Brain pericyte (primary cell): ENCODE measurements at places on chromosomes 2 and 18.

DNA sequence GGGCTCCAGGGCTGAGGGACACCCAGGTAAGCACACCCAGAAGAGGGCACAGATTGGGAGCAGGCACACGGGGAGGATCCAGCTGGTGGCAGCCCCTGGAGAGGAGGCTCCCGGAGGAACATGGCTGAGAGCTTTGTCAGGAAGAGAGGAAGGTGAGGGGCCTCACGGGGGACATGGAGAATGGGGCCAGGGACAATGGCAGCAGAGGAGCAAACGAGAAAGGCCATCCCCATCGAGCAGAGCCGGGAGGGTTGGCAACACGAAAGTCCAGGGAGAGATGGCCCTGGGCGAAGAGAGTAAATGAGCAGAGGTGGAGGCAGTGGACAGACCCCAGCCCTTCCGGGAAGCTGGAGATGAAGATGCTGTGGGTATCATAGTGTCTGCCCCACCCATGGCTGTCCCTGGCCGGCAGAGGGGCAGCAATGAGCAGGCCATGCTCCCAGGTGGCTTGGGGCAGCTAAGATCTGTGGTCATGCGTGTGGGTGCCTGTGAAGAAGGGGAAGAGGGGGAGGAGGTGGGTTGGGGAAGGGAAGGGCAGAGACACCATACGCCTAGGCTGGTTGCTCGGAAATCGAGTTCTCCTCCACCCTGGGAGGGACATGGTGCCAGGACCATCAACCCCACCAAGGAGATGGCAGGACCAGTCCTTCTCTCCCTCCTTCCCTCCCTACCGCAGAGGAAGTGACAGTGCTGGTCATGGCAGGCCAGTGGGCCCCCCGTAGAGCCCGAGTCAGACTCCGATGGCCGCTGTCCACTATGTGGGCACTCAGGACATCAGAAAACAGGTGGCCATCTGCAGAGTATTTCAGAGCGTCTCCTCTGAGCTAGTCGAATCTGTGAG, 191.7 kb downstream of the NDUFA10 start:
- no peak for DNase-seq

- no peak for DNase-seq
These were observed 61.1 kb downstream of the XRCC5 start for GRCh38 chr2:216170076-216170763.

- no peak for DNase-seq
These were observed 16.6 kb downstream of the SNORC start for GRCh38 chr2:232886632-232887031.

DNA sequence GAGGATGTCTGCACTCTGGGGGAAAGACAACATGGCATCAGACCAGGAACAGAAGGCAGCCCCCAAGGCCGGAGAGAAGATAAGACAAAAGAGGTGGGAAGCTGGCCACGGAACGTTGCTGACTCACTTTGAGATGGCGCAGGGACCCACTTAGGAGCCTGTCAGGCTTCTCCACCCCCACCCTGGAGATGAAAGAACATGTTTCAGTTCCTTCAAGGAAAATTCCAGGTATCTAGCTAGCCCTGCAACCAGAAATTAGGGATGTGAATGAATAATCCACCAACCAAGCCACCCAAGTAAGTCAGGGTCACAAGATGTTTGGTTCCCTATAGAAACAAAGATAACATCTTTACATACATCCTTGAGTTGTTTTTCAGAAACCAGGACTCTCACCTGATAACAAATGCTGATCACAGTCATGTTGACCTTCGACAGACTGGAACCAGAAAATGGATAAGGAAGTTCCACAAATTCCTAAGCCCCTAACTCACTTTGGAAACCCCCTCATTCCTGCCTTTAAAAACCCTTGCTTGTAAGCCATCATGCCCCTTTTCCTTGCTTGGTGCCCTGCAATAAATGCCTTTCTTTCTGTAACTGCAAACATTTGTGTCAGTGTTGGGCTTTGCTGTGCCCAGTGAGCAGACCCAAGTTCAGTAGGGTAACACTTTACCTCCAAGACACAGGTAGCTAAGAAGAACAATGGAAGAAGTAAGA, 31.9 kb downstream of the PSTPIP2 start:
- no peak for DNase-seq

DNA sequence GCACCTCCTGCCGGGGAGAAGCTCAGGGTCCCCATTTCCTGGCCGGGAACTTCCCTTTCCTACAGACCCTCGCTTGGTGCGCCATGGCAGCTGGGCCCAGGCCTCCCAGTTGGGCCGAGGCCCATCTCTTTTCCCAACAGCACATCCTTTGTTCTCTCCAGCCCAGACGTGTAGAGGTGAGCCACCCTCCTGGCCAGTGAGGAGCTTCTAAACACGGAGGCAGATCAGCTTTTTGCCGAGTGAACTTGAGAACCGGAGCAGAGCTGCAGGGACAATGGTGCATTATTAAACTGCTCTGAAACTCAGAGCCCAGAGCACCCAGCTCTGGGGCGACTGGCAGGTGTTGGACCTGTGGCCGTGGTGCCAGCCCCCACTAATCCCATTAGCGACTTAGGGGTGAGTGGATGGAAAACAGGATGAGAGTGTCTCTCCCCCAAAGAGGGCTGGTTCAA, 25.4 kb downstream of the SH3BP4 start:
- no peak for DNase-seq

- DNase-seq, result peak; percentile 46
These were observed 6.0 kb upstream of the SLC35F6 start for GRCh38 chr2:26757873-26758789.

DNA sequence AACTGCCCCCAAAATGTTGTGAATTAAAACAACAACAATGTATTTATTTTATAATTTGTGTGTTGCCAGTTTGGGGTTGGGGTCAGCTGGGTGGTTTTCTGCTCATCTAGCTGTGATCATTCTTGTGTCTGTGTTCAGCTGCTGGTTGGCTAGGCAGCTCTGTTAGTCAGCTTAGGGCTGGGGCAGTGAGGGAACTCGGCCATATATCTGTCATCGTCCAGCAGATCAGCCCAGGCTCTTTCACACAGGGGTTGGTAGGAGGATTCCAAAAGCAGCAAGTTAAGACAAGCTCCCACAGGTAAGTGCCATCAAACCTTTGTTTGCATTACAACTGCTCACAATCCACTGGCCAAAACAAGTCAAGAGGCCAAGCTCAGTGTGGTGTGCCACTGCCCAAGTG, 121.5 kb downstream of the LPIN1 start:
- DNase-seq, result no peak

GRCh38 chr18:47683774-47684173, 246.7 kb downstream of the SMAD2 start:
- no peak for DNase-seq

DNA sequence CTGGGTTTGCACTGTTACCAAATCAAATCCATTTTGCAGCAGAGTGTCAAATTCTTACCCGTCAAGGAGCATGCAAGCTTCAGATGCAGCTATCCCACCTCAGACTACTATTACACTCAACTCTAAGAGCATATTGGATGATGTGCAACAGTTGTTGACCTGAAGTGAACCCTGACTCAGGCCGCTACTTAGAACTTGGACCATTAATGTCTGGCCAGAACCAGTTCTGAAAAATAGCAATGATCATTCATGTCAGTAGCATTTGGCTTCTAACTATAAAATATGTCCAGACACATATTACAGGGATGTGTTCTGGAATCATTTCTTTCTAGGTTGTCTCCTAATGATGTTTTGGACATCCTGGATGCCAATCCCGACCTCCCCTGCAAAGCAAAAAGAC, 135.5 kb upstream of the PKDCC start:
- DNase-seq, result no peak

DNA sequence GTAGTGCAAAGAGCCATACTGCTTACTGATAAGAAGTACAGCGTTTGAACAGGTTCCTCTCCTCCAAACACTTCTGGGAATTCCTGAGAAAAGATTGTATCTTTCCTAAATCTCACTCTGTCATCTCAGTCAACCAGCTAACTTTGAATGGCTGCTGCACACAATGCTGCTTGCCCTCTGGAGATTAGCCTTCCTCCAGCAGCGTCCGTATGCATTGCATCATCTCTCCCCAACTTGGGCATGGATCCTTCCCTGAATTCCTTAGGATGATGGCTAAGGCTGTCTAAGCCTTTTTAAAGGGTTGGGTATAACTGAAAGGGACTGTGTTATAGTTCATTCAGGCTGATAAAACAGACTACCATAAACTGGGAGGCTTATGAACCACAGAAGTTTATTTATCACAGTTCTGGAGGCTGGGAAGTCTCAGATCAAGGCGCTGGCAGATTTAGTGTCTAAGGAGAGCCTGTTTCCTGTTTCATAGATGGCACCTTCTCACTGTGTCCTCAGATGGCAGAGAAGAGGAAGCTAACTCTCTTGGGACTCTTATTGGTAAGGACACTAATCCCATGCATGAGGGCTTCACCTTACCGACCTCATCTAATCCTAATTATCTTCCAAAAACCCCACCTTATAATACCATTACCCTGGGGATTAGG, 105.3 kb downstream of the PAX3 start:
- no peak for DNase-seq

GRCh38 chr2:217260441-217261115, 400.7 kb upstream of the TNP1 start:
- DNase-seq, result no peak

DNA sequence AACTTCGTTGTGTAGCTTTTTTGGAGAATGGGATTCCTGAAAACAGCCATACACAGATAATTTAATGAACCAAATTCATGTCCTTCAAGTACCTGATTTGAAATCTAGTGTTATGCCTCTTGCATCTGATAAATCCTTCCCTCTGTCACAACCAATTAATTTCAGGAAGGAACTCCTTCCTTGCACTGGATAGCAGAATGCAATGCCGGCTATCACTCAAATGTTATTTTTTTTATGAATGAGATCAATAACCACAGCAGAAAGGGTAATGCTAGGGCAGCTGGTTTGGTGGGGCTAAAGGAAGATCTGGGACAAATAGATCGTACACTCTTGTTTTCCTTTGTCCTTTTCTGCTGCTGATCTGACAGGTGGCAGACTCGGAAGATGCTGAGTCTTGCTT, 899.5 kb upstream of the GYPC start:
- no peak for DNase-seq

- no peak for DNase-seq
These were observed 7.4 kb downstream of the SP9 start for GRCh38 chr2:174341995-174342685.

GRCh38 chr2:135512099-135512498, 18.9 kb downstream of the ZRANB3 start:
- no peak for DNase-seq

DNA sequence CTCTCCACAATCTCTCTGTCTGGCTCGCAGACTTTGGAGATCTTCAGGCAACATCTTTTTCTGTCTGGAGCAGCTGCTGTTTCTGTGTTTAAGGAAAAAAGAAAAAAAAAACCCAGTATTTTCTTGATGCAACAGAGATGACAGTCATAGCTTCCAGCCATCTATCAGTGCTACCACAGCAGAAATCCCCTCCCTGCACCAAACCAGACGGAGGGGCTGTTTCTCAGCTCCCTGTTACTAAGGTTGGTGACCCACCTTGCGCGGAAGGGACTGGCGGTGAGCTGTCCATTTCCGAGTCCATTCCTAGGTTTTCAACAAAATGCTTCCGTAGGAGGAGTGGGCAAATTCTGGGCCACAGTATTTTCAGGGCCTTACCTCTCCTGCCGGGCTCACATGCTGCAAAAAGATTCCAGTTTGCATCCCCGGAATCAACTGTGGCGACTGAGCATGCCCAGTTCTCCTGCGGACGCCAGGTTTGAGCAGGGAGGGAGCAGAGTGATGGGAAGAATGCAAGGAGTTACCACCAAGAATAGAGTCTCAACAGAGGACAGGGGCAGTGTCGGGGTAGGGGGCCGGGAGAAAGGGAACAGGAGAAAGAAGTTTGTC, 1.2 kb downstream of the SLC4A10 start:
- no peak for DNase-seq

GRCh38 chr2:189157456-189157855, 22.1 kb downstream of the COL5A2 start:
- no peak for DNase-seq

DNA sequence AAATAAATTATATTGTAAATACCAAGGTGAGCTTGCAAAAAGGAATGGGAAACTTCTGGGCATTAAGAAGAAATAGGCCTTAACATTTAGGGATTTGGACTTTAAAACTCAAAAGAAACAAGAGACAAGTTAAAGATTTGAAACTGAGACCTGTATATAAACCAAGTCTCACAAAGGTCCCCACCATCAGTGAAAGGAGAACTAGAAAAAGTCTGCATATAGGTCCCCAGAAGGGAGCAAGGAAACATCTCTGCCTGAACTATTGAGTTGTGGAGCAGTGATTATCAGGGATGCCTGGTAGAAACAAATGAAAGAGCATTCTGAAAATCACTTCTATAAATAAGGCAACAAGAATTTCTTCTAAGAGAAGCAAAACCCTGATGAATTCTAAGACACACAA, 30.5 kb upstream of the ITGAV start:
- DNase-seq, result no peak

GRCh38 chr18:36440614-36441013, 143.1 kb downstream of the FHOD3 start:
- DNase-seq, result no peak

DNA sequence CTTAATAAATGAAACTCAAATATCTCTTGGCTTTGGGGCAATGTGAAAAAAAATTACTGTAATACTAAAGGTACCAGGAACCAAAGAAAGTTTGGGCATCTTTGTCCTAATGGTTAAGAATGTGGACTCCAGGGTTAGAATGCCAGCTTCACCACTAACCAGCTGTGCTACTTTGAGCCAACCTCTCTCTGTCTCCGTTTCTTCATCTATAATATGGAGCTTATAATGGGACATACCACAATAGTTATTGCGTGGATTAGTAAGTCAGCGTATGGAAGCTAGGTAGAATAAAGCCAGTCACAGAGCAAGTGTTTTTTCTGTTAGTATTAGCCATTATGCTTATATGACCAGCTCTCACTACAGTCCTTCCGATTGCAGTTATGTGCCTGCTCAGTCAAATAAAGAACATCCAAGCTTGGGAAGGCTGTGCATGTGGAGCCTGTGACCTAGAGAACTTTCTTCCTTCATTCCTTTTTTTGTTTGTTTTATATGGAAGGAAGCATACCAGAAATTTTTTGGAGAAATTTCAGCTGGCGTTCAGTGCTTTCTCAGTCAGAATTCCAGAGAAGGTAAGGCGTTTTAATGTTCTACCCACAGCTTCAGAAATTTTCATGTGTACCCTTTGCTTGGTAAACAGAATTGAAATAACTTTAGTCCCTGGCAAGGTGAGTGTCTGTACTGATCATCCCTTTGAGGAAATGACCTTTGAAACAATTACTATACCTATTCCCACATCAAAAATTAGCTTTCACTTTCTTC, 114.0 kb upstream of the RND3 start:
- no peak for DNase-seq

GRCh38 chr2:11562011-11562410, 28.2 kb downstream of the GREB1 start:
- DNase-seq, result no peak

GRCh38 chr2:37615804-37616676, 55.4 kb downstream of the CDC42EP3 start:
- no peak for DNase-seq

GRCh38 chr2:3290655-3291054, 87.0 kb downstream of the EIPR1 start:
- DNase-seq, result no peak

DNA sequence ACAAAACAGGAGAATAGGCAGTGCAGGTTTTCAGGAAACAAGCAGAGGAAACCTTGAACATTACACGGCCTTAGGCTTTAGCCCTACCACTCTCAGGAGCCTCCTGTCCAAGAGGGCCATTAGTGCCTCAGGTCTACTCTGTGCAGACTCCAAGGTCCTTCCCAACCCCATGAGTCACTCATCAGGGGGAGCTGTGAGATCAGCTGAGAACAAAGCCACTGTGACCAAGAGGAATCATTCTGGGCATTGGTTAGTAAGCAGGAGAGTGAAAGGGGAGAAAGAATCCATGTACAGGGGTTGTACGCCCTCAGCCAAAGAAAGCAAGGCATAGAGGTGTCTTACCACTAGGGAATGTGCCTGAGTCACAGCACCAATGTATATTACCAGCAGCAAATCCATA, 680.3 kb downstream of the DPP10 start:
- no peak for DNase-seq
